ENCODE measurements at places on chromosomes 2 and 18. TPM values are rescaled to one million over a fixed set of nuclear protein-coding genes. Genes with fewer than 3 reads are reported as not detected.

GRCh38 chr2:23734416-23734815 is 192.5 kb downstream of the ATAD2B start:
- H3K4me3 ChIP-seq, result no peak overlapping the region
- peaks cover 41% of the 10 kb centered on the region for H3K36me3 ChIP-seq
- DNase-seq, result no peak
- H3K27me3 ChIP-seq, result no peaks in the 10 kb centered on the region
- H3K4me1 ChIP-seq, result no peaks in the 10 kb centered on the region
- no peak overlapping the region for H3K27ac ChIP-seq

DNA sequence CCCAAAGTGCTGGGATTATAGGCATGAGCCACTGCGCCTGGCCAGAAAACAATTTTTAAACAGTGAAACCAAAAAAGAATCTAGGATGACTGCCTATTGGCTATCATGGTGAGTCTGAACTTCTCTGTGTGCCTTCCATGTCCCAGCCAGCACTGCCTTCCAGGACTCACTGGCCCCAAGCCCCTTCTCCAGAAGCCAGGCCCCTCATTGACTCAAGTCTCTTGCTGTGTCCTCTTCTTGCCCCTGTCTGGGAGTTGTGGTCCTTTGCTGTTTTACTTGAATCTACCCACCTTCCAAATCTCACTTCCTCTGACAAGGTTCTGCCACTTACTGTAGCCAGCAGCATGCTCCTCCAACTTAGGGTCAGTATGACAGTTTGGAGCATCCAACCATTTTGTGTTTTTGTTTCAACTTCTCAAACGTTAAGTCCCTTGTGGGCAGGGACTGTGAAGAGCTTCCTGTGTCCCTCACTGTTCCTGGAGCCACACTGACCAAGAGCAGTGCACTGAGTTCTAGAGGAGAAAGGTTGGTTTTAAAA is 41.7 kb downstream of the ST3GAL5 start:
- peaks cover 39% of the 10 kb centered on the region for H3K36me3 ChIP-seq
- H3K4me3 ChIP-seq, result no peak overlapping the region
- peak; percentile 68 for DNase-seq

DNA sequence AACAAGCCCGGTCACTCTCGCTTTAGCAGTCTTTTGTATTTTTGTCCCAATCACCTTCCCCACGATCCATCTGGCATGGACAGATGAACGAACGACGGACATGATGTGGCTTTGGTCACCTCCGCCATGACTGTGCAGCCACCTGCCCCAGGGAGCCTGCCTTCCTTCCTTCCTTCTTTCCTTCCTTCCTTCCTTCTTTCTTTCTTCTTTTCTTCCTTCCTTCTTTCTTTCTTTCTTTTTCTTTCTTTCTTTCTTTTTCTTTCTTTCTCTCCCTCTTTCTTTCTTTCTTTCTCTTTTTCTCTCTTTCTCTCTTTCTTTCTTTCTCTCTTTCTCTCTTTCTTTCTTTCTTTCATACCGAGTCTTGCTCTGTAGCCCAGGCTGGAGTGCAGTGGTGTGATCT is 39.0 kb downstream of the ATP8B1 start:
- H3K27ac ChIP-seq, result peak overlapping the region; percentile 62
- peaks cover 27% of the 10 kb centered on the region for H3K4me1 ChIP-seq
- H3K27me3 ChIP-seq, result no peaks in the 10 kb centered on the region
- H3K4me3 ChIP-seq, result no peak overlapping the region
- H3K36me3 ChIP-seq, result peaks cover 12% of the 10 kb centered on the region

- H3K4me3 ChIP-seq, result no peak overlapping the region
- H3K27ac ChIP-seq, result peak overlapping the region; percentile 25
- H3K27me3 ChIP-seq, result peaks cover 32% of the 10 kb centered on the region
- no peak for DNase-seq
- no peaks in the 10 kb centered on the region for H3K36me3 ChIP-seq
- H3K4me1 ChIP-seq, result peaks cover 14% of the 10 kb centered on the region
Observed at GRCh38 chr2:98944775-98945174, 8.8 kb upstream of the CRACDL start.

GRCh38 chr18:8571399-8571798 is 37.8 kb upstream of the RAB12 start:
- H3K4me3 ChIP-seq, result no peak overlapping the region
- no peaks in the 10 kb centered on the region for H3K4me1 ChIP-seq
- DNase-seq, result no peak

NT5DC4 gene
- total RNA-seq, result not detected

All from osteocyte (in vitro differentiated cells).